ENCODE measurements at places on chromosomes 3 and 15.

DNA sequence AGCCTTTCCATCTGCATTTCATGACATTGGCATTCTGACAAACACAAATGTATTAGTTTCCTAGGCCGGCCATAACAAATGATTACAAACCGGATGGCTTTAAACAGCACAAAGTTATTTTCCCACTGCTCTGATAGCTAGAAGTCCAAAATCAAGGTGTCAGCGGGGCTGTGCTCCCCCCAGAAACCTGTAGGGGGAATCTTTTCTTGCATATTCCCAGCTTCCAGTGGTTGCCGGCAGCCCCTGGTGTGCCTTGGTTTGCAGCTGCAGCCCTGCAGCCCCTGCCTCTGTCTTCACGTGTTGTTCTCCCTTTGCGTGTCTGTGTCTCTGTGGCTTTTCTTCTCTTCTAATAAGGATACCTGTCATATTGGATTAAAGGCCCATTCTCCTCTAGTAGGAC lies 79.0 kb upstream of the CDV3 start:
- DNase-seq, result no peak

DNA sequence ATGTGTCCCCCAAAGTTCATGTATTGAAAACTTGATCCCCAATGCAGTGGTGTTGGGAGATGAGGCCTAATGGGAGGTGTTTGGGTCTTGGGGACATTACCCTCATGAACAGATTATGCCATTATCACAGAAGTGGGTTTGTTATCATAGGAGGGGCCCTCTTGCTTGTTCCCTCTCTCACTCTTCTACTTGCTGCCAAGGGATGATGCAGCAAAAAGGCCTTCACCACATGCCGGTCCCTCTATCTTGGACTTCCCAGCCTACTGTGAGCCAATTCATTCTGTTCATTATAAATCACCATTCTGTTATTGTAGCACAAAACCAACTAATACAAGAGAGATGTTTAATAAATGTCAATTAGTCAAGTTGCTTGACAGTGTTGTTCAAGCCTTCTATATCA lies 47.2 kb downstream of the FAM227B start:
- no peak for DNase-seq

- DNase-seq, result no peak
Measured at GRCh38 chr15:73946795-73947370, 20.6 kb downstream of the LOXL1 start.

DNA sequence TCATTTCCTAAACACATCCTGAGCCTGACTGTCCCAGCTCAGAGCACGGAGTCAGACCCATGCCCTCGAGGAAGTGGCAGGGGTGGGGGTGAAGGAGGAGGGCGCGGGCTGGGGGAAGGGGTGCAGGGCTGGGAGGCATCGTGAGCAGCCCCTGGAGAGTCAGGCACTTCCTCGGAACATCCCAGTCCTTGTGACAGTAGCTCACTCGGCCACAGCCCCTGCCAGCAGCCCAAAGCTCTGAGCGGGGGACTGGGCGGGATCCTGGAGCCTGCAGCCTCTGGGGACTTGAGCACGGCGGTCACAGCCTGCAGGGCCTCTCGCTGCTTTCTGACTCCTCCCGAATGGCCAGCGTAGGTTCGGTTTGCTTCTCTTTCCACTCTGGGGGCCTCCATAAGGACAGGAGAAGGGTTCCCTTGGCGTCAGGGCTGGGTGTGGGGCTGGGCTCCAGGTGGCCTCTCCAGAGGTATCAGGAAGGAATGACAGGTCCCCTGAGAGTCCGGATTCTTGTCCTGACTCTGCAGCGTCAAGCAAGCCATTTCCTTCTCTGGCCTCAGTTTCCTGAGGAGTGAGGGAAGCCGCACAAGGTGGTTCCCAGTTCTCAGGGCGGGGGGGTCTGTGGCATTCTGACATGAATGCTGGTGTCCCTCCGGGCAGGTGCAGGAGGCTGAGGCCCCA lies 20.9 kb downstream of the PSTPIP1 start:
- no peak for DNase-seq

- no peak for DNase-seq
Measured at GRCh38 chr3:104553121-104553520, 813.6 kb upstream of the ALCAM start.

DNA sequence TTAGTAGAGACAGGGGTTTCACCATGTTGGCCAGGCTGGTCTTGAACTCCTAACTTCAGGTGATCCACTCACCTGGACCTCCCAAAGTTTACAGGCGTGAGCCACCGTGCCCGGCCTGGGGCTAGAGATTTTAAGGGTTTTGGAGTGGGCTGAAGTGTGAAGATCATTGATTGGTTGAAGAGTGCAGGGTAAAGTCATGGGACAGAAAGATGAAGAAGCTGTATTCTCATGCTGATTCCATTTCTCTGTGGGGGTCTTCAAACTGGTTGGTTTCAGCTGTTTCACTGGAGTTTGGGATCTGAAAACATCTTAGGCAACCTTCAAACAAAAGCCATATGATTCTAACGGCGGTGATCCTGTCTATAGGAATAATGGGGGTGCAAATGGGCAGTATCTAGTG lies 52.1 kb downstream of the GATM start:
- DNase-seq, result no peak

- DNase-seq, result no peak
Measured at GRCh38 chr3:155519078-155519477, 225.6 kb upstream of the STRIT1 start.

DNA sequence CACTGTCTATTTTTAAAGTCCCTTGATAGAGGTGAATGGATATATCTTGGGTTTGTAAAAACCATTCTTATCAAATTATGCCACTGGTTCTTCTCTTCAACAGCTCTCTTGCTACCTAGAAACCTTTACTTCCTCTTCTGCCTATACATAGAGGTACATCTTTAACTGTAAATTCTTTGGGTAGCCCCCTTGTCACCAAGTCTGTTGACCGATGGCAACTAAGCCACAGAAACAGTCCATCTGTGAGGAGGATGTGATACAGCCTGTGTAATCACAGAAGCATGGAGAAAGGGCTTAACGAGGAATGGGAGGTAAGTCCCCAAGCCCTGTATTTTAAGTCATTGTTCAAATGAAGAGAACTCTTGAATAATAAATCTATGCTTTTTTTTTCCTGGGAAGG lies 246.5 kb upstream of the MDFIC2 start:
- no peak for DNase-seq

DNA sequence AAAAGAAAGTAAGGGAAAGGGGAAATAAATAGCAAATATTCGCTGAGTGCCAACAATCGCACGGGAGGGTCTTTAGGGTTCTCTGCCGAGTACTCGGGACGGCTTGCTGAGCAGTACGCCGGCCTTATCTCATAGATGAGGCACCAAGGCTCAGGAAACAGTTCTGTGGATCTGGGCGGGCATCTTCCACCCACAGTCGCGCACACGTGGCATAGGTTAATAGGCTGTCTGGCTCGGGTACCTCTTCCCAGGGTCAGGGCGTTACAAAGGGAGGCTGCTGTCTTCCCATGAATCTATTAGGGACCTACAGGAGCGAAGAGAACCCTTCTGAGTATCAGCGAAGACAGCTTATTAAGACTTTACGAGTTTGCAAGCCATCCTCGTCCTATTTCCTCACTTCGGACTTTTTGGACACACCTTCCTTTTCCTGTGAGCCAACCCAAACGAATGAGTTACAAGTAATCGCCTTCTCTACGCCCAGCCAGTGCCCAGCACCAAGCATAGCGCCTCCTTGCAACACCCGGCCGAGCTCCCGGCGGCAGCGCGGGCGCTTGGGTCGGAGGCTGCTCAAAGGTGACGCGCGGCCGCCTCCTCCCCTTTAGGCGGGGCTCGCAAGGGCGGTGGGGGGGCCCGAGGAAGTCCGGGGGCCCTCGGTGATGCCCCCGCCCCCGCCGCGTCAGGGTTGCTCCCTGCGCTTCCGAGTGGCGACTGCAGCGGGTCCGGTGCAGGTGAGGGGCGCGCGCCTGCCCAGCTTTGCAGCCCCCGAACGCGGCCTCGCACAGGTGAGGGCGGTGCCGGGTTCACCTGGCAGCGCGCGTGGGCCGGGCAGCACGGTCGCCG lies at the start of gene MCTP2:
MCTP2 (plus strand) TSS at position 679 of the 840 bp plus-strand sequence. CDS start 66,705 bp downstream, outside the sequence.
- peak; percentile 65 for DNase-seq

GRCh38 chr15:92922418-92923002 lies 22.4 kb downstream of the CHD2 start:
- no peak for DNase-seq

DNA sequence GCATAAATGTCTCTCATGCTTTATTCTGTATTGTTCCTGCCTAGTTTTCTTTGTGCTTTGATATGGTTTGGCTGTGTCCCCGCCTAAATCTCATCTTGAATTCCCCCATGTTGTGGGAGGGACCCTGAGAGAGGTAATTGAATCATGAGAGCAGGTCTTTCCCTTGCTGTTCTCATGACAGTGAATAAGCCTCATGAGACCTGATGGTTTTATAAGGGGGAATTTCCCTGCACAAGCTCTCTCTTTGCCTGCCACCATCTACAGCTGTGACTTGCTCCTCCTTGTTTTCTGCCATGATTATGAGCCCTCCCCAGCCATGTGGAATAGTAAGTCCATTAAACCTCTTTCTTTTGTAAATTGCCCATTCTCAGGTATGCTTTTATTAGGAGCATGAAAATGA lies 1596.6 kb downstream of the SI start:
- DNase-seq, result no peak

- DNase-seq, result no peak
Measured at GRCh38 chr3:193899001-193899400, 236.9 kb upstream of the HES1 start.

DNA sequence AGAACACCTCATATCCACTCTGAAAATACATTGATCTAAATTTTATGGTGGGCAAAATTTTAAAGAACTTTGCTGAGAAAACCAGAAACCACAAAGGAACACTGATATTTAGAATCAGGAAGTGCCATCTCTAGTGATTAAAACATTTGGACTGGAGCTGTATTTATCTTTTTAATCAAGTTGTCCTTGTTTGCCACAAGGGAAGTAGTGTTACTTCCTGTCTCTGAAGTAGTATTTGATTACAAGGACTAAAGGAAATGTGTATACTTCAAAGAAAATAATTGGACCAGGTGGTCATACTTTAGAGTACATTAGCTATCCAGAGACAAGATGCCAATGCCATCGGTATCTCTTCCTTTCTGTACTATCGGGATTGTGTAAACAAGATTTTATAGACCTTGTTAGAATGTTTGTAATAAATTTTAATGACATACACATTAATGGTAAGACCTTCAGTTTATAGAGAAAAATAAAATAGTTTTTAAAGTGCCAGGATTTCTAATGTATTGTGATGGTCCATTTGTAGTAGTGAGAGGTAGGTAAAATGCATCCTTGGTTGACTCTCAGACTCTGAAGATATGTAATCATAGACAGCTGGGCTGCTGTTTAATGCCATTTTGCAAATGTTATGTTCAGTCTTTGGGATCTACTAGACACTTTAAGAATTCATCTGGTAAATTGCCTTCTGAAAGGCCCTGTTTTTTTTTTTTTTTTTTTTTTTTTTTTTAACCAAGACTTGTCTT lies 131.9 kb downstream of the B3GALNT1 start:
- no peak for DNase-seq

DNA sequence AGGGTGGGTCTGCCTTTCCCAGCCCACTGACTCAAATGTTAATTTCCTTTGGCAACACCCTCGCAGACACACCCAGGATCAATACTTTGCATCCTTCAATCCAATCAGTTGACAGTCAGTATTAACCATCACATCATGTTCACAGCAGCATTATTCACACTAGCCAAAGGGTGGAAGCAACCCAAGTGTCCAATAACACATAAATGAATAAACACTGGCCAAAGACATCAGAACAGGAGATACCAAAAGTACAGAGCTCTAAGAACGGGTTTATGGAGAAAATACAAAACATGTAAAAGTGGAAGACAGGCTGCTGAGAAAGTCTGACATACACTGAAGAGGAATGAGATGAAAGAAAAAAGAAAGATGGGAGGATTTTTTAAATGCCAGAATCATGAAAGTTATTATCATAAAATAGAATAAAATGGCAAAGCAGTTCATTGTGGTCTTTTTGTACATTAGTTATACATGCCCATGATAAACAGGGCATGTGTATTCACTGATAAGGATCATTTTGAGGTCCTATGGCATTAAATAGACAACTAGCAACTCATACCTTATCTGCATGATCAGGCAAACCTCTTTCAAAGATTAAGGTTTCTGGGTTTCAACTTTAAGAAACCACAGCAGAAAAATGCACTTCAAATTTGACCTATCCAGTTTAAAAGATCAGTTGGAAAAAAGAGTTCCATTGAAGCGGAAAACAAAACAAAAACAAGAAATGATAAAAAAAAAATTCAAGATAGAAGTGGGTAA lies 22.9 kb downstream of the DNAAF4 start:
- DNase-seq, result no peak

DNA sequence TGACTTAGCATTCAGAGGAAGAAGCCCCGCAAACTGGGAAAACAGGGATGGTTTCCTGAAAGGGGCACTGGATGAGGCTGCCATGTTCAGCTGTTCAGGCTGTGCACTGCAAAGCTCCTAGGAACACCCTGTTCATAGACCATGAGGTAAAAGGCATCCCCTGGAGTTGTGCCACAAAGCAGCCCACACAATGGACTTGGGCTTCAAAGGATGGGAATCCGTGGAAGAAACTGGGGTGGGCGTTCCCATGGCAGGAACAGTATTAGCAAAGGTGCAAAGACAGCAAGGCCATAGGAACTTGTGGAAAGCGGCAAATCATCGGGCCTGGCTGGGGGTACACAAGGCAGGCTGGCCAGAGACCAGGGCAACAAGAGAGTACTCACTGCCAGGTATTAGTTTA lies 8.9 kb downstream of the OXTR start:
- DNase-seq, result no peak

DNA sequence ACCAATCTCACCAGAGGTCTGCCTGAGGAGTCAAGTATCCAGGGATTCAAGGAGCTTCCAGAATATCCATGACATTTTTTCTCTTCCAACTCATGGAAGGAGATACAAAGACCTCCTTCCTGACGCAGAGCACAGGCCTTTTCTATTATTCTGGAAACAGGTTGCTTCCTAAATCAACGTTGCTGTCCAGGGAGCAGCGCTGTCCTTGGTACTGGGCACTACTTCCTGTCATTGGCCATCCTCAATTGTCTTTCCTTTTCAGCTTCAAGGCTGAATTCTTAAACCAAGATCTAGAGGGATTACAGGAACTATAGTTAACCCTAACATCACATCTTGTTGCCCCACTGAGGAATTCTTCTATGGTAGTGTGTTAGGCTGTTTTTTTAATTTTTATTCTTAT lies 50.4 kb upstream of the TBC1D21 start:
- DNase-seq, result no peak

- no peak for DNase-seq
Measured at GRCh38 chr3:162400697-162401096, 904.1 kb downstream of the OTOL1 start.

DNA sequence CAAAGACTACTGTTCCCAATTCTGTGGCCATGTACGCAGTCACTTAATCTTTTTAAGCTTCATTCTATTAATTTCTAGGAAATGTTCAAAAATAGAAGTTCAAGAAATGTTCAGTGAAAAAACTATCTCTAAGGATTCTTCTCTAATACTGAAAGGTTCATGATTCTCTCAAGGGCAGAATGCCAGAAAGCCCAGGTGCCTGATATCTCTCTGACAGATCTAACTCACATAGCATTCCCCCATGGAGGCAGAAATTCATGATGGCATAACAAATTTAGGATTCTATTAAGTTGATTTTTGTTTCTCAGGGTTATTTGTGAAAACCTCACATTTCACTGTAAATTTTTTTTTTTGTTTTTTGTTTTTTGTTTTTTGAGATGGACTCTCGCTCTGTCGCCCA lies 17.5 kb downstream of the CHRM5 start:
- DNase-seq, result no peak

Data from NCI-H510A (cell line).